ENCODE measurements at places on chromosomes 16 and 17.

DNA sequence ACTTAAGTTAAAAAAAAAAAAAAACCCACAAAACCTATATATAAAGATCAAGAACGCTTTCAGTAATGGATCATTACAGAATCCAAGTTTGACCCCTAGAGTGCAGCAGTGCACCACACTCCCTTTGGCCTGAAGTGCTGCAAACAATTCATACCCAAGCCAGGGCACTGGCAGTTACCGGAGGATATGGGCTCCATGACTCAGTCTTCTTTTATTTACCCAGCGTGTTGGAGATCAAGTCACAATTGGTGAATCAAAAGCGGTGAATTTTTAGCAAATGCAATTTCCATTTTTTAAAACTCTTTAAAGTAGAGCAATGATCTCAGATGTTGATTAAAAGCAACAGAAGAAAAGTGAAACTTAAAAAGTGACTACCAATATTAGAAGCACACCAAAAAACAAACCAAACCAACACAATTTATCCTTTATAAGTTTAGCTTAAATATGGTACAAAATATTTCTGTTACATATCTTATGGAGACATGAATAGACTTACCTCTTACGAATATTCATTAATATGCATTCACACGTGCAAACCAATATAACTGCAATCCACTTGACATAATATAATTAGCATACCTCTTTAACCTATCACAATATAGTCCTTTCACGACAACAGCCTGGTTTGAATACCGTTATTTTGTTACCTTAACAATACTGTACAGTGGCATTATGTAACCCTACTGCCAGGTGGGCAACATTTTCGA, 46.3 kb downstream of the ZNF652 start:
- DNase-seq = peak; percentile 92

GRCh38 chr17:38536661-38537060, 69.1 kb downstream of the SRCIN1 start:
- no peak for DNase-seq

- DNase-seq = peak; percentile 71
Measured at GRCh38 chr17:56596691-56597494, 3.4 kb downstream of the NOG start.

GRCh38 chr17:40068129-40068581, 5.4 kb downstream of the THRA start:
- DNase-seq = no peak

DNA sequence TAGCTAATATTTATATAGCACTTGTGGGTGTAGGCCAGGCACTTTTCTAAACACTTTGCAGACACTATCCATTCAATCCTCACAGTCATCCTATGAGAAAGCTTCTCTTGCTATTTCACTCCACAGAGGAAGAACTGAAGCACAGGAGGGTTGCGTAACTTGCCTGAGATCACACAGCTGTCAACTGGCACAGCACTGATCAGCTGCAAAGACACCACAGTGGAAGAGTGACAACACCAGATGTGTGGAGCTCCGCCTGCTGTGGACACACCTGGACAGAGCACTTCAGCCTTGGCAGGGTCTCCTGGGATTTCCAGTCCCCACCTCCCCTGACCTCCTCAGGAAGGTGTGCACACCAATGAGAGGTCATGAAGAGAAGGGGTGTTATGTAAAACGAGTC, 13.3 kb upstream of the CNEP1R1 start:
- DNase-seq = no peak

DNA sequence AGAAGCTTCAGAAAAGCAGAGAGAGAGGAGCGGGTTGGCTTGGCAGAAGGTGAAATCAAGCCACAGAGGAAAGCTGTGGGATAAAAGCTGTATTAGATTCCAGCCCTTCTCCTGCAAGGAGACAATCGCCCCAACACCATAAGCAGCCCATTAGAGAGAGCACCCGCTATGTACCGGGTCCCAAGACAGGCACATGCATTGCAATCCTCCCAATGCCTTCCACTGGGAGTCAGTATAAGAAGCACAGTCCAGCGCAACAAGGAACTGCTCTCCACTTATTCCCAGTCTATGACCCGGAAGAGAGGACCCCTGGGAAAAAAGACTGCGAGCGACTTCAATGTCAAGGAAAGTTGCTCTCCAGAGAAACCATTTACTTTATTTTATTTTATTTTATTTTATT, 43.8 kb downstream of the NOG start:
- no peak for DNase-seq

- DNase-seq = no peak
Measured at GRCh38 chr17:64264891-64265290, 1.8 kb upstream of the TEX2 start.

- no peak for DNase-seq
Measured at GRCh38 chr17:66533572-66533971, 231.2 kb downstream of the PRKCA start.

DNA sequence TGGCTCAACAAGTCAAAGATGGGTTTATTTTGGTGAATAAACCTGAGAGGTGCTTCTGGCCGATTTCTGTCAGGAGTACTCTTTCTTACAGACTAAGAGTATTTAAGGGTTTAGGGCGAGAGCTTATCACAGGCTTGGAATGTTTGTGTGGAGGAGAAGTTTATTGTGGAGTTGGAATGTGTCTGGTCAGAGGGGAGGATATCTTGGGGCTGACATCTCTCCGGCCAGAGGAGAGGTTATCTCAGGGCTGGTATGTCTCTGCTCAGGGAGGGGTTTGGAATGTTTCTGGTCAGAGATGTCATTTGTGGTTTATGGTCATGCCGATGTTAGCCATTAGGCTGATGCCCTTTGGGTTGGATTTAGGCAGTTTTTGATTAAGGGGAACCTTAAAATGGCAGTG, 236.4 kb upstream of the EEF2KMT start:
- DNase-seq = no peak

DNA sequence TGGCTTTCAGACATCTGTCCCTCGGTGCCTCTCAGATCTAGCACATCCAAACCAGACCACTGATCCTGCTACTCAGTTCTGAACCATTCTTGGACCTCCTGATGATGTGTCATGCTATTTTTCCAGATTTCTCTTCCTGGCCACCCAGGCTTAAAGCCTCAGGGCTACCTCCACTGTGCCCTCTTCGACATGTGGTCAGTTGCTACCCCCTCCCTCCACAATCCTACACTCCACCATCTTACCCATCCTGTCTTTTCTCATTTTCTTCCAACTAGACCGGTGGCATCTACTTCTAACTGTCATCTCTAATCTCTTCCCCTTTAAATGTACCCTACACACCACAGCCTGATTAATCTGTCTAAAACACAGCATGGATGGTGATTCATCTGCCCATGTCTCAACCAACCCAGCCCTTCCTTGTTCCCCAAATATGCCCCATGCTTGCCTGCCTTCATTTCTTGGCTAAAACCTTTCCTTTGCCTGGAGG, 478.6 kb downstream of the SLC39A11 start:
- DNase-seq = peak; percentile 76

GRCh38 chr16:11805556-11805955, 8.5 kb upstream of the ZC3H7A start:
- no peak for DNase-seq

DNA sequence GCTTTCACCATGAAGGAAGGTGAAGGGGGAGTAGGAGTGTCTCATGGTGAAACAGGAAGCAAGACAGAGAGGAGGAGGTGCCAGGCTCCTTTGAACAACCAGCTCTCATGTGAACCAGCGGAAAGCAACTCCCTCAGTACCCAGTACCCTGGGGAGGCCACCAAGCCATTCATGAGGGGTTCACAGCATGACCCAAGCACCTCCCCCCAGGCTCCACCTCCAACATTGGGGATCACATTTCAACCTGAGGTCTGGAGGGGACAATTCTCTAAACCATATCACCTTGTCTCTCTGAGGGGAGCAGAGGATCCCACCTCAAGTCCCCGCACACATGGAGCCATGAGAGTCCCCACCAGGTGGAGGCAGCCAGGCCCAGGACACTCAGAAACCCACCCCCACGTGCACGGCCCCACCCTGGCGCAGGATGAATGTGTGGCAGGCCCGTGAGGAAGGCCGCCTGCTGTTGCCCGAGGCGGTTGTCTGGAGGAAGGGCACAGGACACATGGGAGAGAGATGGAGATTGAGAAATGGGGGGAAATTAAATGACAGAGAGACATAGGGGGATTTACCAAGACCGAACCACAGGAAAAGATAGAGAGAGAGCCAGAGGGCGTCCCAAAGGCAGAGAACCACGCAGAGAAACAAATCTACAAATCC, 85.9 kb downstream of the TMEM132E start:
- no peak for DNase-seq

- no peak for DNase-seq
Measured at GRCh38 chr17:40073454-40074174, 10.8 kb downstream of the THRA start.

DNA sequence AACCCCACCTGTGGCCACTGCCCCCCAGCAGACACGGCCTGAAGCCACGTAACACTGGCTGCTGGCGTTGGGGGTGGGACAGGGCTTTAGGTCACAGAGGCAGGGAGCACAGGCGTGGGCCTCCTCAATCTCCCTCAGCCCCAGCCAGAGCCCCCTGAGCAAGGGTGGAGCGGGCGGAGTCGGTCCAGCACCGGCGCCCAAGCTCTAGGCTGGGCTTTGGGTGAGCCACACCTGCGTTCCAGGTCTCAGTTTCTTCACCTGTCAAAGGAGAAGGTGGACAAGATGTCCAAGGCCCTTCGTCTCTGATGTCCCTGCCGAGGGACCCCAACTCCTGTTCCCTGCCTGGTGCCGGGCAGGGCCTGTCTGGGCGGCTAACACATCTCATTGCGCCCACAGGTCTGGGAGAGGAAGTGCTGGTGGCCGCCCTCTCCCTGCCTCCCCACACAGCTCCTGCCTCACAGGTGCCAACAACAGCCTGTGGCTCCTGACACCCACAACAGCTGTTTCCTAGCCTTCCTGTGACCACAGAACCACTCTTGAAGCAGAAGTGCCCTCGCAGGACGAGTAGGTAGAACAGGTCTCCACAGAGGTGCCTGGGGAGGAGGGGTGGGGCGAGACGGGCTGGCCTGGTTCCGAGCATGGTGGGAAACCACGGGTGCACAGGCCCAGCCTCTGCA, 12.0 kb downstream of the FAM83G start:
- no peak for DNase-seq

- DNase-seq = peak; percentile 42
Measured at GRCh38 chr17:82497483-82498405, 21.8 kb upstream of the FOXK2 start.

DNA sequence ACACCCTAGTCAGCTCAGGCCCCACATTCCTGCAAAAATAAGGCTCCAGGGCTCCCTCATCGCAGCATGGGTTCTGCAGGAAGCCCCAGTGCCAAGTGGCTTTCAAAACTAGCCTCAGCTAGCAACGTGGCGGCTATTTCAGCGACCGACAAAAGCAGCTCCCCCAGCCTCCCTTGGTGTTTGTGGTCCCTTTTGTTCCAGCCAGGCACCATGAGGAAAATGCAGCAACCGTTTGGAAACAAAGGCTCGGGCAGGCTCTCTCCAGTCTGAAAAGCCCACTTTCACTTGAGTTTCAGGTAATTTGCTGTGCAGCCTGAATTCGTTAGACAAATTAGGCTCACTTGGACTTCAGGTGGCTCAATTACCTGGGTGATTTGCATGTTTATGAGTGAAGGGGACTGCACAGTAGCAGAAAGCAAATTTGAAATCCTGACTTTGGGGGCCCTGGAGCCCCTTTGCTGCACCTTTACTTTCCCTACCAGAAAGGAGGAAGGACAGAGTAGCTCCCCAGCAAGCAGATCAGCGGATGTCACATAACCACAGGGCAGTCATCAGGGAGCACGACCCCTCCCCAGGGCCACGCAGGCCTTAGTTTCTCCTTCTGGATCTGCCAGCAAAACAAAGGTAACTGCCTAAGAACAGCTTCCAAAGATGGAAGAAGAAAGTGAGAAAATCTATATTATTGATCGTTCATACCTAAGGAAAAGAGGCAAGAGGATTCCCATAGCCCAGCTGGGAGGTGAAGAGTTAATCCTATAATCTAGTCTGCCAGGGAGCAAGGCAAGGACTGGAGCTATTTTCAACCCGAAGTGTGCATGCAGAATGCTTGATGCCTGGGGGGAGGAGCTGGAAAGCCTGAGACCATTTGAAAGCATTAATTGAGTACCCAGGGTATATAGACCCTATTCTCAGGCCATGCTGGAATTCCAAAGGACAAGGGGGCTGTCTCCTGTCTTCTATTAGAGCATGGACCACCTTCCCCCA, 143.1 kb upstream of the SDK2 start:
- no peak for DNase-seq

GRCh38 chr16:4780235-4780634, 7.9 kb downstream of the SEPTIN12 start:
- DNase-seq = no peak

GRCh38 chr17:74455821-74456220, 10.6 kb upstream of the CD300A start:
- no peak for DNase-seq

DNA sequence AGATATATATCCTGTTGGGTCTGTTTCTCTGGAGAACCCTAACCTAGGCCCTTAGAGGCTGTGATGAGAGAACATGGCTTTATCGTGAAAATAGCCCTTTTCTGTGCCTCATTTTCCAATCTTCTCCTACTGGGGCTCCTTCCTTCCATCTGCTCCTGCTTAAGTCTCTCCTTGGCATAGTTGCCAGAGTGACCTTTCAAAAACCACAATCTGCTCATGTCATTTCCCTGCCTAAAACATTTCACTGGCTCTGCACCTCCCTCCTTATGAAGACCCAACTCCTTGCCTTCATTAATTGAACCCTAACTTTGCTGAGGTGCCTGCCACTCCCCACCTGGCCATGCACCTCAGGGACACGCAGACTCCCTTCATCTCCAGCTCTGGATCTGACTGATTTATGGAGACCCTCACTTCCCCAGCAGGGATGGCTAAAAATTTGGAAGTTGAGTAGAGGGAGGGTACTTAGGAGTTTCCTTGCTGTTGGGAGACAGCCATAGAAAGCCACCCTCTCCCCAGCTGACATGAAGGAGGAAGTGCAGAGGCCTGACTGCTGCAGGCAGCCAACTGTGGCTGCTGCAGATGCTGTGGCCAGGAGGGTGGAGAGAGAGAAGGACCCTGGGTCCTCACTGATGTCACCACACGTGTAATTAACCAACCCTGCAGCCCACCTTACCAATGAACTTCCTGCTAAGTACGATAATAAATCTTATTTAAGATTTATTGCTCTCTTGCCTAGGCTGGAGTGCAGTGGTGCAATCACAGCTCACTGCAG, 6.3 kb upstream of the GGA2 start:
- no peak for DNase-seq

DNA sequence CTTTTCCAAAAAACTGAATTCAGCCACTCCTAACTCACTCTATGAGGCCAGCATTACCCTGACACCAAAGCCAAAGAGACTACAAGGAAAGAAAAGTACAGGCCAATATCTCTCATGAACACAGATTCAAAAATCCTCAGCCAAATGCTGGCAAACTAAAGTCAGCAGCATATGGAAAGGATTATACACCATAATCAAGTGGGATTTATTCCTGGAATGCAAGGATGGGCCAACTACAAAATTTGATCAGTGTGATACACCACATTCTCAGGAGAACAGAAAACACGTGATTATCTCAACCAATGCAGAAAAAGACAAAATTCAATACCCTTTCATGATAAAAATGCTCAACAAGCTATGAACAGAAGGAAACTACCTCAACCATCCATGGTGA, 7.7 kb upstream of the AATK start:
- DNase-seq = no peak

All from ACHN (cell line).